ENCODE measurements at places on chromosomes 7 and 10. TPM values are rescaled to one million over a fixed set of nuclear protein-coding genes. Genes with fewer than 3 reads are reported as not detected.

The TLX1 gene
- 2.3 TPM for total RNA-seq

The PCGF5 gene
- total RNA-seq, result 5.1 TPM

The PON1 gene
- 0.26 TPM for total RNA-seq

GRCh38 chr10:15518250-15518649 lies 147.2 kb upstream of the FAM171A1 start:
- no peak overlapping the region for H3K4me3 ChIP-seq
- DNase-seq, result no peak
- no peak overlapping the region for H3K27ac ChIP-seq
- H3K4me1 ChIP-seq, result no peaks in the 10 kb centered on the region
- H3K36me3 ChIP-seq, result no peaks in the 10 kb centered on the region
- H3K27me3 ChIP-seq, result peaks cover 9% of the 10 kb centered on the region

- no peak overlapping the region for H3K4me3 ChIP-seq
- H3K36me3 ChIP-seq, result peaks cover 23% of the 10 kb centered on the region
- H3K27ac ChIP-seq, result no peak overlapping the region
- peaks cover 29% of the 10 kb centered on the region for H3K4me1 ChIP-seq
- H3K27me3 ChIP-seq, result no peaks in the 10 kb centered on the region
Observed at GRCh38 chr7:43220250-43220649, 107.8 kb downstream of the HECW1 start.

DNA sequence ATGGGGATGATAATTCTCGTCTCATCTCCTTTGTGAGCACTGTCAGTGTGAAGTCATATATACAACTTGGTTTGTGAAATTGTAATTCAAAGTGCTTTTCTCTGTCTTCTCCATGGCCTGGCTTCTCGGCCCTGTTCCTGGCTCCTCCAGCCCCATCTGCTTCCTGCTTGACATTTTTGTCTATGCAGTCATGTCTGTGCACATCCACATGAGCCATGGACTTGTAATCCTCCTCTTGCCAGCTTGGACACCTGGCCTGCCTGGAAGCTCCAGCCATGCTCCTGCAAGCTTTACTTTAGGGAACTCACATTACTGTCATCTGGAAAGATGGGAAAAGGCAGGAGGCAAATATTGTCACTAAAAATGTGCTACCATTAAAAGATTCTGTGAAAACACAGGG lies 576.0 kb upstream of the DPP6 start:
- peaks cover 4% of the 10 kb centered on the region for H3K27me3 ChIP-seq
- H3K27ac ChIP-seq, result no peak overlapping the region

DNA sequence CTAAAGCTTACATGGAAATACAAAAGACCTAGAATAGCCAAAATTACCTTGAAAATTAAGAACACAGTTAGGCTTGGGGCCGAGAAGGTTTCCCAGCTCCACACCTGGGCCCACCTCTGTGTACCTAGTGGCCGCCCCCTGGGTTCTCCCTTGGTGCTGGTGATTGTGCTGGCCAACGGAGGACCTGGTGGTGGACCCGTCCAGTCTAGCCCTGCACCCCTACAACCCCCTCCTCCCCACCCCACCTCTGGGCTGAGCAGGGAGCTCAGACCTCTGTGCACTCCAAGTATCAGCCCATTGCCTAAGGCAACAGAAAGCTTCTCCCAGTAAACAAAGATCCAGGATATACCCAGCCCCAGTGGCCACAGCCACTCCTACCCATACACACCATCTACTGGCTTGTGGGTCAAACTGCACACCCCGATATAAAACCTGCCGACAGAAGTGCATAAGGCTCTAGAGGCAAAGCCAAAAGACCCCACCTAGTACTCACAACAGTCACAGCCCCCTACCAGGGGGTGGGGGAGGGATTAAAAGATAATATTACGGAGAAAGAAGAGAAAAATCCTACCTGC lies 105.0 kb upstream of the DIP2C start:
- peaks cover 34% of the 10 kb centered on the region for H3K36me3 ChIP-seq
- no peak overlapping the region for H3K4me3 ChIP-seq
- no peak for DNase-seq
- no peak overlapping the region for H3K27ac ChIP-seq

GRCh38 chr10:45473126-45473525 lies 99.1 kb downstream of the ALOX5 start:
- no peaks in the 10 kb centered on the region for H3K36me3 ChIP-seq
- H3K27ac ChIP-seq, result no peak overlapping the region

DNA sequence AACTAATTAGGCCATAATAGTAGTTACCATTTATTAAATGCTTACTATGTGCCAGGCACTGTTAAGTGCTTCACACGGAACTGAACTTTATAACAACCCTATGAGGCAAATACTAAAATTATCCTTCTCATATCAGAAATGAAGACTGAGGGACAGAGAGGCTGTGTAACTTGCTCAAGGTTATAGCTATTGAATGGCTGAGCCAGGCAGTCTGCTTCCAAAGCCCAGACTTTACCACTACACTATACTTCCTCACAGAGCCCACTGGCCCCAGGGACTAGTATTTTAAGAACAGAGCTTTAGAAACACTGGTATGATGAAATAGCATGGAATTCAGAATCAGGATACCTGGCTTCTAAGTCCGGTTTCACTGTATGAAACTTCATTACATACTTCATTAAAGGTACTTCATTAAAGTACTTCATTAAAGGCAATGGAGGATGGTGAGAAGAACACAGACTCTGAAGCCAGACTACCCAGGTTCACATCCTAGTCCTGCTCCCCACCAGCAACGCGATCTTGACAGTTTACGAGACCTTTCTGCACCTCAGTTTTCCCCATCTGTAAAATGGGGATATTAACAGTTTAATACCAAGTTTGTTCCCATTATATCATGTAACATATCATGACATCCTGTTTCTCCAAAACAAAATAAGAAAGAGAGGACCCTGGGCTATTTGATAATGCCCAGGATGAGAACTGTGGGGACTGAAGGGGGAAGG lies 19.6 kb downstream of the ANXA11 start:
- peaks cover 31% of the 10 kb centered on the region for H3K4me1 ChIP-seq
- DNase-seq, result no peak
- H3K27ac ChIP-seq, result no peak overlapping the region
- H3K36me3 ChIP-seq, result no peaks in the 10 kb centered on the region
- no peak overlapping the region for H3K4me3 ChIP-seq

DNA sequence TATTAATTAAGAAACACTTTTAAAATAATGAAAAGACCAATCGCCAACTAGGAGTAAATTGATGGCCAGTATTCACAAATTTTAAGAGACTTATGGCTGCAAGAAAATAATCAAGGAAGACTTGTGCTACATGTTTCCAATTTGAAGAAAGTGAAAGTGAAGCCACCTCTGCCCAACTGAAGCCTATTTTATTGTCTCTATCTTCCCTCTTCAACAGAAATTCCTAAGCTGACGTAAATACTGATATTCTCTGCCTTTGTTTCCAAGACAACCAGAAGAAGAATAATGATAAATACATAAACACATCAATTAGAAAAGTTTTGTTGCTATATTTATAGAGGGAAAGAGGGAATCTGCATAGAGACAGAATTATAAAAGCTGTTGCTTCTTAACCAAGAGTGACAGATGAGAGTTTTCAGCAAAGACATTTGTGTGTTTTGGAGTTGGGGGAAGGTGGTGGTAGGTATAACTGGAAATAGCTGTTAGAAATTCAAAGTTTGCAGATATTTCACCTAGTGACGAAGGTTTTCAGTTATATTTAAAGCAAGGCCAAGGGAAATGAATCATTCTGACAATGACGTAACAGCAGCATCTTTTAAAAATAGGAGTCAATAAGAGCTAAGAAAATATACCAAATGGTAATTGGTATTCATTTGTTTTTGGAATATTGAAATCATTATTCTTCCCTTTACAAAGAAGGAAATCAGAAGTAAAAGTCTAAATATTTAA lies 576.6 kb upstream of the SORCS1 start:
- no peak for DNase-seq
- H3K27me3 ChIP-seq, result no peaks in the 10 kb centered on the region
- H3K4me1 ChIP-seq, result no peaks in the 10 kb centered on the region
- no peak overlapping the region for H3K4me3 ChIP-seq
- H3K36me3 ChIP-seq, result no peaks in the 10 kb centered on the region
- H3K27ac ChIP-seq, result no peak overlapping the region

- no peaks in the 10 kb centered on the region for H3K27me3 ChIP-seq
- H3K27ac ChIP-seq, result no peak overlapping the region
- no peak for DNase-seq
- H3K4me3 ChIP-seq, result no peak overlapping the region
- no peaks in the 10 kb centered on the region for H3K36me3 ChIP-seq
Observed at GRCh38 chr7:18425227-18425626, 70.3 kb upstream of the HDAC9 start.

GRCh38 chr7:130020434-130020833 lies 30.7 kb downstream of the ZC3HC1 start:
- no peak for DNase-seq
- H3K4me1 ChIP-seq, result no peaks in the 10 kb centered on the region

GRCh38 chr10:21529032-21529910 lies 3.8 kb upstream of the SKIDA1 start:
- H3K27me3 ChIP-seq, result no peaks in the 10 kb centered on the region
- H3K36me3 ChIP-seq, result no peaks in the 10 kb centered on the region
- no peak for DNase-seq
- H3K27ac ChIP-seq, result peak overlapping the region; percentile 95
- peaks cover 41% of the 10 kb centered on the region for H3K4me1 ChIP-seq

Measured in WTC11 (cell line).